ENCODE measurements at places on chromosomes 5 and 9.

- no peaks in the 10 kb centered on the region for H3K36me3 ChIP-seq
- no peaks in the 10 kb centered on the region for H3K27me3 ChIP-seq
- H3K4me1 ChIP-seq: no peaks in the 10 kb centered on the region
- no peak overlapping the region for H3K4me3 ChIP-seq
- DNase-seq: no peak
- no peak overlapping the region for H3K27ac ChIP-seq
Observed at GRCh38 chr5:153372425-153373129, 117.9 kb upstream of the GRIA1 start.

DNA sequence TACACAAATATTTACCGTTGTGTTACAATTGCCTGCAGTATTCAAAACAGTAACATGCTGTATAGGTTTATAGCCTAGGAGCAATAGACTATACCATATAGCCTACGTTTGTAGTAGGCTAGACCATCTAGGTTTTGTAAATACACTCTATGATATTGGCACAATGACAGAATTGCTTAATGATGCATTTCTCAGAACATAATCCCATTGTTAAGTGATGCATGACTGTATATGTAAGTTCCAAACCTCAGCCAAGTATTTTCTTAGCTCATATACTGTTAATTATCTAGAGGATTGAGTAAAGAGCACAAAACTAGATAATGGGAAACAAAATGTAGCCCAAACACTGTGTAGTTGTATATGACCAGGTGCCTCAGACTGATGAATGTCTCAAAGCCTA, 220.1 kb downstream of the ANXA1 start:
- no peaks in the 10 kb centered on the region for H3K27me3 ChIP-seq
- H3K27ac ChIP-seq: no peak overlapping the region
- H3K36me3 ChIP-seq: no peaks in the 10 kb centered on the region
- H3K4me1 ChIP-seq: no peaks in the 10 kb centered on the region

- H3K27ac ChIP-seq: no peak overlapping the region
- DNase-seq: no peak
Observed at GRCh38 chr5:27048510-27048909, 10.1 kb upstream of the CDH9 start.

DNA sequence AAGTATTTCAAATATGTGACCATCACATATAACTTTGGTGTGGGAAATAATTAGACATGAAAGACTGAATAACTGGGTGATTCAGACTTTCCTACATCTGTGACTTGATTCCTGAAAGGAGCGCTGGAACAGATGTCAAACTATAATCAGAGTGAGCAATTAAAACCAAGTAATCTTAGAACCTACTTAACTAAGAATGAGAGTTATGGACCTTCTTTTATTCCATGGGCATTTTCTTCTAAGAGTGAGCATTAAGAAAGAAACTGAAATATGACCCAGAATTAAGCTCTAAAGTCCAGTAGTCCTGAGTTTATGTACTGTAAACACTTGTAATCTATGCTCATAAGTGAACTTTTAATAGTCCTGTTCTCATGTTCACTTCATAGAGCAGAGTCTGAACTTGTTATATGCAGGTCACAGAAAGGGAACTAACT, 68.4 kb downstream of the PAM start:
- H3K27ac ChIP-seq: no peak overlapping the region
- no peaks in the 10 kb centered on the region for H3K36me3 ChIP-seq

DNA sequence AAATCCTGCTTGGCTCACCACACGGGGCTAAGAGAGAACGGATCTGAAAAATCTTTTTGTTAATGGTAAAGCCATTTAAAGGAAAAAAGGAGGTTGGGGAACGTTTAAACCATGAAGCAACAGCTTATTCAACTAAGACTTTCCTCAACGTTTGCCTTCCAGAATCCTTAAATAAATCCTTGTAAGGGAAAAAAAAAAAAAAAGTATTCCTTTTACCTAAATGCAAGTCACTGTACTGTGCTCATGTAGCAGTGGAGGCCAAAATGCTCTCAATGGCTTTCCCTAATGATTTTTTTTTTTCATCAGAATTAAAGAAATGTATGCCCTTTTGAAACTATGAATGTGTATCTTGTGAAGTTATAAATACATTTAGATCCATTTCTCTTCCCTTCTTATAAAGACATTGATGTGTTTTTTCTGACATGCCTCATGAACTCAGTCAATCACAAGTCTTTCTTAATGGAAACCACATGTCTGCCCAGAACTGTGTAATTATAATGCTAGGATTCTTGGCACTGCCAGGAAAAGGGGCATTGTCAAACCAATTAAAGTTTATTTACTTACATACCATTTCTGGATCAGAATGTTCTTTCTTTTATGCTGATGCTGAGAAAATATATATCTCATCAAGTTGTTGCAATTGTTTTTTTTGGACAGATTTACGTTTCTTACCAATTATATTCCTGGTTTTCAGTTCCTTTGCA, 107.5 kb downstream of the EBF1 start:
- H3K4me3 ChIP-seq: no peak overlapping the region
- peaks cover 2% of the 10 kb centered on the region for H3K27me3 ChIP-seq
- no peaks in the 10 kb centered on the region for H3K36me3 ChIP-seq
- DNase-seq: no peak

GRCh38 chr9:86943201-86944113, 3.8 kb downstream of the GAS1 start:
- no peaks in the 10 kb centered on the region for H3K36me3 ChIP-seq
- H3K4me1 ChIP-seq: peaks cover 13% of the 10 kb centered on the region
- peaks cover 61% of the 10 kb centered on the region for H3K27me3 ChIP-seq
- DNase-seq: no peak
- no peak overlapping the region for H3K27ac ChIP-seq

DNA sequence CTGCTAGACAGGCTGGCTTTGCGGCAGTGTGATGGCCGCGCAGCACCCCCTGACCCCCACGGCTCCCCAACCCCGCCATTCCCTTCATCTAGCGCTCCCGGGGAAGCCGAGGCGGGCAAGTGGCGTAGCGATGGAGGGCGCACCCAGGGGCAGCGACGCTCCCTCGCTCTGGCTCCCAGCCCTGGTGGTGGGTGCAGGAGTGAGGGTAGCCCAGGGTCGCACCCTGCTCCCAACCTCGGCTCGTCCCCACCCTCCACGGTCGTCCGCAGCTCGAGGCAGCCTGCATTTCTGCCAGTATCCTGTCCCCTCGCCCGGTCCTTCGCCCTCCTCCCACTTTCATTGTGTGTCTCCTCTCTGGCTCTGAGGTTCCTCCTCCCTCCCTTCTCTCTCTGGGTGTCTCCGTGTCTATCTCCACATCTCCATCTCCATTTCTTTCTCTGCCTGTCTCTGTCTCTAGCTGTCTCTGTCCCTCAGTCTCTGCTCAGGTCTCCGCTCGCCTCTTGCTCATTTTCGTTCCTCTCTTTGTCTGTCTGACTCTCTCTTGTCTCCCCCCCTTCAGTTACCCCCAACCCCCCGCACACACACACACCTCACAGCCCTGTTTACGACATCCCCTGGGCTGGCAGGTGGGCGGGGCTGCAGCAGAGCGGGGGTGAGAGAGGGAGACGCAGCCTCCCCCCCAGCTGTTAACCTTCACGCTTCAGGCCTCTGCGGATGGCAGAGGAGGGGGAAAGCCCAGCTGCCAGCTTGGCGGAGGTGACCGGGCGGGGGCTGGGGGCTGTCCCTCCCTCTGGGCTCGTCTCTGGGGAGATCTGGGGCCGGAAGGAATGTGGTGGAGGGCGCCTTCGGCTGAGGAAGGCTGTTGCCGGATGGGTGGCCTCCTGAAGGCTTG, 48.7 kb upstream of the PSD2 start:
- peaks cover 52% of the 10 kb centered on the region for H3K27me3 ChIP-seq
- H3K4me3 ChIP-seq: peak overlapping the region; percentile 64
- H3K36me3 ChIP-seq: peaks cover 2% of the 10 kb centered on the region
- H3K4me1 ChIP-seq: peaks cover 19% of the 10 kb centered on the region
- no peak overlapping the region for H3K27ac ChIP-seq

GRCh38 chr9:107246259-107247254, 36.5 kb upstream of the RAD23B start:
- no peaks in the 10 kb centered on the region for H3K36me3 ChIP-seq
- no peaks in the 10 kb centered on the region for H3K27me3 ChIP-seq
- peak overlapping the region; percentile 78 for H3K27ac ChIP-seq
- peaks cover 23% of the 10 kb centered on the region for H3K4me1 ChIP-seq

DNA sequence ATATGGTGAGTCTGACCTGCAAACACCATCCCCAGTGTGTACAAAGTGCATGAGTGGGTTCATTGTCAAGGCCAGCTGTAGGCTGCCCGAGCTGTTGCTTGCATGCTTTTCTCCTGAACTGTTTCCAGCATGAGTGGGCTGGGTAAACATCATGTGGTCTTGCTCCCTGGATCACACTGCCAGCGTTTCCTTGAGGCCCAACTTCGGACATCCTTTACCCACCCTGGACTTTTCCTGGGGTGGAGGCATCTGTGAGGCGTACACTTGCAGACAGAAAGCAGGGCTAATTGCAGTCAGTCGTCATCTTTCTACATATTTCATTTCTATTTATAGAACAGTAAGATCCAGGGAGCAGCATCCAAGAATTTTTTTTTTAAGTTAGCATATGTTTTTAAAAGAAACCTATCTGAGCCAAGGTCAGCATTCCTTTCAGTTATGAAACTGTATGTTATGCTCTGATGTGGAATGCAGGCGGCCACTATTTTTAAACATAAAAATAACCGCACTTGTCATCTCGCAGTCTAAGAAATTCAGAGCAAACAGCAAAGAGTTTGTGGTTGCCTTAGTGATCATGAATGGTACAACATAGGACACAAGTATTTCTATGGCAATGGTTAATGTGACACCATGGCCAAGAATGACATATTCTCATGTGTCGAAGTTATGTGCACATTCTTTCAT, 106.5 kb upstream of the DMRT1 start:
- H3K36me3 ChIP-seq: no peaks in the 10 kb centered on the region
- H3K27me3 ChIP-seq: no peaks in the 10 kb centered on the region
- no peaks in the 10 kb centered on the region for H3K4me1 ChIP-seq
- DNase-seq: no peak
- H3K27ac ChIP-seq: no peak overlapping the region

GRCh38 chr5:111478266-111478665, 34.1 kb downstream of the STARD4 start:
- no peaks in the 10 kb centered on the region for H3K4me1 ChIP-seq
- no peaks in the 10 kb centered on the region for H3K27me3 ChIP-seq
- no peak for DNase-seq
- H3K27ac ChIP-seq: no peak overlapping the region

DNA sequence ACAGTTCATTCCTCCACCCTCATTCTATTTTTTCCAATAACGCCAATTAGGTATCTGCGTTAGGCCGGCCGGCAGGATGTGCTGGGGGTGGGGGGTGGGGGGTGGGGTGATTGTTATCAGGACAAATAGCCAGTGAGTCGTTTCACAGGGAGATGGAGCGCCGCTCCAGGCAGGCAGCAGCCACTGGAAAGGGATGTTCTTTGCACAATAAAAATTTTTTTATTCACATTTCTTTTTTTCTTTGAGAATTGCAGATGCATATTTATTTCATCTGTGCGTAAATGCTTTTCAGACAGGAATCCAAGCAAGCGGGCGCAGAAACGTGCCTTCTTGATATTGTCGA, 4.1 kb downstream of the LMX1B start:
- H3K4me1 ChIP-seq: peaks cover 18% of the 10 kb centered on the region
- H3K27me3 ChIP-seq: peaks cover 81% of the 10 kb centered on the region
- DNase-seq: no peak
- H3K36me3 ChIP-seq: no peaks in the 10 kb centered on the region
- H3K4me3 ChIP-seq: no peak overlapping the region

DNA sequence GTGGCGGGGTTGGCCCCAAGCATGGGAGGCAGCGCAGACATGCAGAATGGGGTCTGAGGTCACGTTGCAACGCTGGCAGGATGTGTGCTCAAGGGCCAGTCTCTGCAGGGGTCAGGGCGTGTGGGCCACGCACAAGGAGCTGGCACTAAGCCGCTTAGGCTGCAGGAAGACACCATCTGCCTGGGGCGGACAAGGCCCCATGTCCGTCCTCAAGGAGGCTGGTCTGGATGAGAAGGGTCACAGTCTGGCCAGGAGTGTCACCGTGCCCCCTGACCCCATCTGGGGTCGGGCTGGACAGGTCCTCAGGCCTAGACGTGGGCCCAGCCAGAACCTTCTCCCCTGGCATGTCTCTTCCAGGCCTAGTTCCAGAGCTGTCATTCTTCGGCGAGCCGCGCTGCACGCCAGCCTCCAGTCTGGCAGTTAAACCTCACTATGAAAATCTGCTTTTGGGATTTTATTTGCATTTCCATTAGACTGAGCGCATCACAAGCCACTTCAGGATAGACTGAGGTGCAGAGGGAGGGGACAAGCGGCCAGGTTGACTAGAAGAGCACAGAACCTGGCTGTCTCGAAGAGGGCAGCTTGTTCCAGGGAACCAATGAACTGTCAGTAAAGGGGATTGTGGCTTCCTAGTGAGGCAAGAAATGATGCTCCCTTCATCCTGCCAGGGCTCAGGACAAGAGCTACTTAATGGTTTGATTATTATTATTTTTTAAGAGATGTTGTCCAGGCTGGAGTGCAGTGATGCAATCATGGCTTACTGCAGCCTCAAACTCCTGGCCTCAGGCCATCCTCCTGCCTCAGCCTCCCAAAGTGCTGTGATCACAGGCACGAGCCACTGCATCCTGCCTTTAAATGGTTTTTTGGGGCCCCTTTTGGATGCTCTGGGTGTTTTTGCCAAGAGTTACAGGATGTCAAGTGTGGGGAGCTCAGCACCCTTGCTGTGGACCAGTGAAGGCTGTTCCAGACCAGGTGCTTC, 4.3 kb downstream of the BRD3OS start:
- no peaks in the 10 kb centered on the region for H3K27me3 ChIP-seq
- peaks cover 6% of the 10 kb centered on the region for H3K4me1 ChIP-seq
- no peak for DNase-seq

- no peak overlapping the region for H3K4me3 ChIP-seq
- H3K4me1 ChIP-seq: no peaks in the 10 kb centered on the region
- no peak overlapping the region for H3K27ac ChIP-seq
- DNase-seq: no peak
Observed at GRCh38 chr5:124103671-124104070, 591.7 kb downstream of the CSNK1G3 start.

DNA sequence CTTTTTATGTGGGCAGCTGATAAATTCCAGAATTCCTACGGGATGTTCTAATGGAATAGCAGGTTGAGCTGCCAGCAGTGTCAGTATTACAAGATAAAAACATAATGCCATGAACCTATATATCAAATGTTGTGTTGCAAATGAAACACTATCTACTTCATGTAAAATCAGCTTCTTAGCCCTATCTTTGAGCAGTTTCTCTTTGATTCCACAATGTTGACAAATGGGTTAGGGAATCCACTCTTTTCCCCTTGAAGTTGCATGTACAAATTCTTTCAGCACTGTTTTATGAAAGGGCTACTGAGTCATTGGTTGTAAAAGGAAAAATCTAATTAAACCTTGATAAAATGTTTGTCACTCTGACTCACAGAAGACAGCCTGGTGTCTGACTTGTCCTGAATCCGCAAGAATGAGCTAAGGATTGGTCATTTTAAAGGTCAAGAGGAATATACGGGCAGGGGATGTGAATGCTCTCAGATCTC, 950.6 kb upstream of the NUDT12 start:
- no peak for DNase-seq
- H3K36me3 ChIP-seq: no peaks in the 10 kb centered on the region
- H3K4me1 ChIP-seq: no peaks in the 10 kb centered on the region

DNA sequence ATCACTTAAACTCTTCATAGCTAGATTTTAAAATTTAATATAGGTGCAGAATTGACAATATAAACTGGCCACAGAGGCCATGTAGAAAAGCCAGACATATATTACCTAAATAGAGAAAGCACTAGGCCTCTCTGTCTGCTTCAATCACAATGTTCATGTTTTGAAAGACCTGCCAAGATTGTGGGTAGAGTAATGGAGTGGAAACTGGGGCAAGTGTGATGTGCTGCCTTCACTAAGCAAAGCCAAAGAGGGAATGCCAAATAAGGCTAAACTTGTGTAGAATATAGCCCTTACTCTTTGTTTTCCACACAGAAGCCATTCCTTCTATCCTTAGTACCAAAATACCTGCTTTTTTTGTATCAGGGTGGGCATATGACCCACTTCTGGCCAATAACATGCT, 15.1 kb upstream of the ISOC1 start:
- no peaks in the 10 kb centered on the region for H3K36me3 ChIP-seq
- H3K4me1 ChIP-seq: no peaks in the 10 kb centered on the region
- H3K4me3 ChIP-seq: no peak overlapping the region
